Esophagus squamous epithelium (tissue), 5 donors: ENCODE measurements at places on chromosomes 13 and 19. TPM values are rescaled to one million over a fixed set of nuclear protein-coding genes. Genes with fewer than 3 reads are reported as not detected.

Gene NLRP5
- not detected for total RNA-seq

- DNase-seq, result no peak
Measured at GRCh38 chr13:89401264-89401675, 1730.1 kb downstream of the SLITRK5 start.

- no peak for DNase-seq
Measured at GRCh38 chr13:44678197-44678596, 102.1 kb upstream of the TSC22D1 start.

- no peak for DNase-seq
Measured at GRCh38 chr13:95713651-95714050, 36.7 kb downstream of the DNAJC3 start.

Gene SKA3
- total RNA-seq, result 5.1 TPM

Gene C2CD4C
- total RNA-seq, result 1.1 TPM

DNA sequence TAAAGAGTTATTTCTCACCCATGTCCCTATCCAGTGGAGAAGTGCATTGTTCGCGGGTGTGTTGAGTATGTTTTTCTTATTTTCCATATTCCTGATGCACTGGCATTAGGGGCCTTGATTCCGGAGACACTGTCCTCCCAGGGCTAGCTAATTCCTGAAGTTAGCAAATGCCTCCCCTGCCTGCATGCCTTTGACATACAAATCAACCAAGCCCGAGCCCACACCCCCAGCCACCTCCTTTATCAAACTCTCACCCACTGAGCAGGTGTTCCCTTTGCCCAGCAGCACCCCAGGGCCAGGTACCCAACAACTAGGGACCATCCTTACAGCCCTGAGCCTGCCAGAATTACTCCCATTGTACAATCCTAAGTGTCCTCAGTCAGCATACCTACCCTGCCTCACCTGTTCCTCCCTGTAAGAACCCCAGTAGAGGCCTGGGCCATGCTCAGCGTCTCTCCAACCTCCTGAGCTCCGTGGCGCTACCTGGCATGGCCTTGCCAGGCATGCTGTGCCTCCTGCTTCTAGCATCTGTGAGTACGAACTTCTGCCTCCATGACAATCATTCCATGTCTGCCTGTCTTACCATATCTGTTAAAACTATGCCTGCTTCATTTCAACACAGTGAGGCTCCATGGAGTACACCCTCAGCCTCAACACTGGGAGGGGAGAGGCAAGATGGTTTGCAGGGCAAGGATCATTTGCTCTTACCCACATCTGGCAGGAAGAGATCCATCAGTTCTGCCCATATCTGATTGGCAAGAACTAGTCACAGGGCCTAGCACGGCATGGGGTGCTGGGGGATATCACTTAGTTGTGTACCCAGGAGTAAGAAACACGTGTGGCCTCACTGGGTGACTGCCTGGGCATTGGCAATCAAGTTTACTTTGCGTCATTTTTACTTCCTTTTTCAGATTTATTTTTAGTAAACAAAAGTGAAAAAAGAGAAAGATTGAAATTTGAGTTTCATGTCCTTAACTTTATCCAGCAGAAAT, 203.9 kb downstream of the SHISA2 start:
- no peak for DNase-seq
